ENCODE measurements at places on chromosomes 2 and 18.
A peak's percentile ranks its signal among the peaks of the same experiment; 100 is the strongest.

- DNase-seq = peak; percentile 40
Measured at GRCh38 chr2:38750011-38750890, 910 bp downstream of the SRSF7 start.

GRCh38 chr2:9752441-9753275 lies 90.6 kb upstream of the TAF1B start:
- no peak for DNase-seq

DNA sequence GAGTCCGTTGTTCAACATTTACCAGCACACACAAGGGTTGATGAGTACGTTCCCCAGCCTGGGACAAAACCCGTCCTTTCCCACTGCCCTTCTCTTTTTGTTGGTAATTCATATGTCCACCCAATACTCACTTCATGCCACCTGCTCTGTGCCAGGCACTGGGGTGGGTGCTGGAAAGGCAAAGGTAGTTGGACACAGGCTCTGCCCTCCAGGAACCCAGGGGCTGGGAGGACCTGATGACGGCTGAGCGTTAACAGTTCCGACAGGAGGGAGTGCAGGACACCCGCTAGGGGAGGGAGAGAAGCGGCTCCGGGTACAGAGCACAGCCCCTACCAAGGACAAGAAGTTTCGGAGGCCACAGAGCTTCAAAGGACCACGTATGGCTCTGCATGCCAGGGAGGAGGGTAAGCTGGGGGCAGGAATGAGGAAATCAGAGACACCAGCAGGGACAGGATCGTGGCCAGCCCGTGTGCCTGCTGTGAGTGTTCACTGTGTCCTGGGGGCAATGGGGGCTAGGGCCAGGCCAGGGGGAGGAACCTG lies 134.1 kb upstream of the GPC1 start:
- no peak for DNase-seq

GRCh38 chr2:109437325-109438090 lies 176.3 kb downstream of the SEPTIN10 start:
- peak; percentile 52 for DNase-seq

DNA sequence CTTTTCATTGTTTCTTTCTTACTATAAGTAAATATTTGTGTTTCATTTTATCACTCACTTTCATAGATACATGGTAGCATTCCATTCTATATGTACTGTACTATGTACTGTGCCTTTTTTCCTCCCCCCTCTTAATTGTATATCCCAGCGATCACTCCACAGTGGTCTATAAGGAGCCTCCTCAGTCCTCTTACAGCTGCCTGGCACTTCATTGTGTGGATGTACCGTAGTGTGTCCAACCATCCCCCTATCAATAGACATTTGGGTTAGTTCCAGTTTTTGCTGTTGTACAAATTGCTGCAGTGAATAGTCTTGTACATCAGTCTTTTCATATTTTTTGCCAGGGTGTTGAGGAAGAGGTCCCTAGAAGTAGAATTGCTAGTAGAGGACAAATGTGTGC lies 21.4 kb upstream of the DRC1 start:
- no peak for DNase-seq
